Stimulated activated CD8-positive, alpha-beta memory T cell treated with anti-CD3 and anti-CD28 coated beads, Interleukin-7, amount 100 ng/mL, for 24 hours (primary cell): ENCODE measurements at places on chromosomes 3 and 15.

DNA sequence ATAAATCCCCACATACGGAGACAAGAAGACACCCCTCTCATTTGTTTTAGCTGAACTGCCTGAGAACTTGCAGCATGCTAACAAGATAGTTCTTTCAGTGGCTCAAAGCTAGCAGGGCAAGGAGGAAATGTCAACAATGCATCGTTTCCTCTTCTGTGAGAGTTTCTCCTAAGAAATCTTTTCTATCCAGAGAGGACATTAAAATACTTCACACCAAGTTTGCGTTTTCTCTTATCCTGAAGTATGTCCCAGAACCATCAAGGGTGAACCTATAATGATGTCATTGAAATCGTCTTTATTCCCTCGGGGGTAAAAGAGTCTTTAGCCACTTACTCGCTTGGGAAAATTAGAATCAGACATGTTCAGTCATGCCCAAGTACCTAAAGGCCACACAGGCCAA lies 541.7 kb upstream of the MDFIC2 start:
- DNase-seq, result no peak

GRCh38 chr3:165683947-165684346 lies 153.3 kb downstream of the BCHE start:
- DNase-seq, result no peak

- DNase-seq, result no peak
These were observed 30.5 kb downstream of the DUT start for GRCh38 chr15:48361685-48362084.

DNA sequence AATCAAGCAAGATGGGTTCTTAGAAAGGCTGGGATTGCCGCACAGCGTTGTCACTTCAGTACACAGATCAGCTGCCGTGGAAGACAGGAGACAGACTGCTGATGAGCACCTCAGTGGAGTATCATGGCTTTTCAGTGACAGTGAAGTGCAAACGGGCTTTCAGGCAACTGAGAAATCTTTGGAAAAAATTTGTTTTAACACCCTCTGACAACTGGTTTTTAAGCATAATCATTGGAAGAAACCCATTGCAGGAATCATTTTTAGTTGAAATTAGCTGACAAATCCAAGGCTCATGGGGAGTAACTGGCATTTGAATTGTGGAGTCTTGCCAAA lies 418.8 kb downstream of the OTOL1 start:
- no peak for DNase-seq

- DNase-seq, result no peak
These were observed 60.8 kb upstream of the ANKRD34C start for GRCh38 chr15:79221696-79222095.

DNA sequence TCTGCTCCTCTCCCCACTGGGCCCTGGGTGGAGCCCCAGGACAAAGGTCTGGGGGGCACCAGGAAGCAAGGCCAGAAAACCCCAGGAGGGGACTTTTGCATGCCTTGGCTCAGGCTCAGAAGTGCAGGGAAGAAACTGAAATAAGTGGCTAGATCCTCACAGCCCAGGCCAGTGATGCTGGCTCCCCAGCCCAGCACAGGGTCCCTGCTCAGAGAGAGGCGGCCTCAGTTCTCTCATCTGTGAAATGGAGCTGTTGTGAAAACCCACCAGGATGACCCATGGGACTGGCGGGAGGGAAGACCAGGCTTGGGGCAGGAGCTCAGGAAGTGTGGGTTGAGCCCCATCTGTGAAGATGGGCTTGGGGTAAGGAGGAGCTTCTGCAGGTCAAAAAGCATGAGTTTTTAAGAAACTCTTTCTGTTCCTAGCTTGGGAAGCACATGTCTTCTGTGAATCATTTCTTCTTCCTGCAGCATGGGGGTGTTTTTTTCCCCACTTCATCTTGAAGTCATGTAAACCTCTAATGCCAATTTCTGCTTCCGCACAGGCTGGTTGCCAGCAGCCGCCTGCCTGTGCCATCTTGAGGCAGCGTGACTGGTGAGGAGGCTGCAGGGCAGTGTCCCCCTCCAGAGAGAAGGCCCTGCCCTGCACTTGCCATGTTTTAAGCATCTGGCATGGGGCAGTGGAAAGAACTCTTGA lies 118.6 kb downstream of the SMAD6 start:
- DNase-seq, result no peak

DNA sequence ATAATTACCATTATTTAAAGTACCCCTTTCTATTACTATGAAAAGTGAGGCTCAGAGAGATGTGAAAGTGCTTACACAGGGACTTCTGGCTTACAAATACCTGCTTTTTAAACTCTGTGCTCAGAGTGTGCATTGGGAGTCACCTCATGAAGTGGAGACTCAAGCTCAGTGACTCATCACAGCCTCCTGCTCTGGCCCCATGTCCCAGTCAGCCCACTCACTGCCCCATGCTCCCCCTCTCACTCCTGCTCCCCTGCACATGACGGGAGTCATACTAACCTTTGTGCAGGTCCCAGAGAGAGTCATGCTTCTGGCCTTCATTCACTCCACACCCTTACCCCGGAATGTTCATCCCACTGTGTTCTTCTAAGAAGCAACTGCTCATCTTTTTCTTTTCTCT lies 20.2 kb downstream of the CCR1 start:
- DNase-seq, result no peak
